ENCODE measurements at places on chromosomes 4 and X. TPM values are rescaled to one million over a fixed set of nuclear protein-coding genes. Genes with fewer than 3 reads are reported as not detected.

ETDB gene
- total RNA-seq: not detected

SSX1 gene
- 0.18 TPM for total RNA-seq

VSIG4 gene
- not detected for total RNA-seq

OTC gene
- total RNA-seq: not detected

TEX13C gene
- not detected for total RNA-seq
